ENCODE measurements at places on chromosomes 3 and 15. TPM values are rescaled to one million over a fixed set of nuclear protein-coding genes. Genes with fewer than 3 reads are reported as not detected.
A peak's percentile ranks its signal among the peaks of the same experiment; 100 is the strongest.

GRCh38 chr3:151357463-151357850 is 27.1 kb downstream of the P2RY12 start:
- DNase-seq: no peak

DNA sequence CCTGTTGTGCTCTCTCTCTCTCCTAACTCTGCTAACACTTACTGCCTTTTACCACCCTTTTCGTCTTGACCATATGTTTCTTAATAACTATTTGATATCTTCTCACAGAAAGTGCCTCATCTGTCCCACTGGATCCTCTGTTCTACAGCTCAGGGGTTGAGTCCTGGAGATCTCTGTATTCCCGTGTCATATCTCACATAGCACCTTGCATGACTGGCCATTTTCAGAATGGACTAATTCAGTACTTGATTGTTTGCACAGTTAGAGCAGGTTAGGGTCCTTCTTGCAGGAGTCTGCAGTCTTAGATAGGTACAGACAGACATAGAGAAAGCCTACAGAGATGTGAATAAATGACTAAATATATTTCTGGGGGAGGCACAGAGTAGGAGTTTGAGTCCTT is 20.9 kb downstream of the HACD3 start:
- DNase-seq: no peak

DNA sequence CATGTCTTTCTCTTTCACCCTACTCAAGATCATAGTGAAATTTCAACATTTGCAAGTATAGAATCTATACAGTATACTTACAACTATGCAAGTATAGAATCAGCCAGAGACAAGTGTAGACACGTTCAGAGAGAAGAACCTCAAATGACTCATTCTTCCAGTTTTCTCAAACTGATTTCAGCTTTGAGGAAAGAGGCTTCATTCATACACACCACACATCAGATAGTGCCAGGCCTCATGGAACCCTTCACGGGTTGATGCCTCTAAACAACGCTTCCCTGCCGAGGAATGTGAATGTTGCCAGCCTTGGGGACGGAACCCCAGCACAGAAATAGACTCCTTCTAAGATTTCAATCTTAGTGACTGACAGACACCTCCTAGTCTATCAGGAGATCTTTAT is 135.7 kb downstream of the FOXP1 start:
- no peak for DNase-seq

DNA sequence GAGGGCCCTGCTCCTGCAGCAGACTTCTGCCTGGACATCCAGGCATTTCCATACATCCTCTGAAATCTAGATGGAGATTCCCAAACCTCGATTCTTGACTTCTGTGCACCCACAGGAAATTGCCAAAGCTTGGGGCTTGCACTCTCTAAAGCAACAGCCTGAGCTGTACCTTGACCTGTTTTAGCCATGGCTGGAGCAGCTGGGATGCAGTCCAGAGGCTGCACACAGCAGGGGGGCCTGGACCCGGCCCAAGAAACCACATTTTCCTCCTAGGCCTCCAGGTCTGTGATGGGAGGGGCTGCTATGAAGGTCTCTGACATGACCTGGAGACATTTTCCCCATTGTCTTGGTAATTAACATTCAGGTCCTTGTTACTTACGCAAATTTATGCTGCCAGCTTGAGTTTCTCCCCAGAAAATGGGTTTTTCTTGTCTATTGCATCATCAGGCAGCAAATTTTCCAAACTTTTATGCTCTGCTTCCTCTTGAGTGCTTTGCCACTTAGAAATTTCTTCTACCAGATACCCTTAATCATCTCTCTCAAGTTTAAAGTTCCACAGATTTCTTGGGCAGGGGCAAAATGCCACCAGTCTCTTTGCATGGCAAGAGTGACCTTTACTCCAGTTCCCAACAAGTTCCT is 11.8 kb upstream of the MYO5A start:
- DNase-seq: no peak

DNA sequence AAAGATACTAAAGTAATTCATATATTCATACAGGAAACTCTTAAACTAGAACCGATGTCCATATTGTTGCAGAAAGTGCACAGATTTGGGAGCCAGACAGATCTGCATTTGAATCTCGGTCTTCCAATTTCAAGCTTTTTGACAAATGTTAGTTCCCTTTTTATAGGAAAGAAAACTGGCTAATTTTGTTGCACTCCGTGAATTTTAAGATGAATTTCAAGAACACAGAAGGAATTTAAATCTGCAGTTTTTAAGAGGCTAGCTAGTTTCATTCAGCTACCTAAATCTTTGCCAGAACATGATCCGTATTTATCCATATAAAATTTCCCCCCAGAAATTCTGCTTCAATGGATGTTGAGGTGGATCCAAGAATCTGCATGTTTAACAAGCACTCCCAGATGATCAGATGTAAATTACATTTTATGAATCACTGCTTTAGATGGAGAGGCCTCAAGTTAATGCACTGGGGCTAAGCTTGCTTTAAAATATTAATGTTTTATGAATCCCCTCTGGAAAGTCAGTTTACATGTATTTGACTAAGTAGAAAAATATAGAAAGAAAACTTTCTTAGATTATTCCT is 1296.3 kb upstream of the CADM2 start:
- no peak for DNase-seq

- DNase-seq: no peak
Measured at GRCh38 chr15:84666373-84666772, 8.4 kb upstream of the NMB start.

DNA sequence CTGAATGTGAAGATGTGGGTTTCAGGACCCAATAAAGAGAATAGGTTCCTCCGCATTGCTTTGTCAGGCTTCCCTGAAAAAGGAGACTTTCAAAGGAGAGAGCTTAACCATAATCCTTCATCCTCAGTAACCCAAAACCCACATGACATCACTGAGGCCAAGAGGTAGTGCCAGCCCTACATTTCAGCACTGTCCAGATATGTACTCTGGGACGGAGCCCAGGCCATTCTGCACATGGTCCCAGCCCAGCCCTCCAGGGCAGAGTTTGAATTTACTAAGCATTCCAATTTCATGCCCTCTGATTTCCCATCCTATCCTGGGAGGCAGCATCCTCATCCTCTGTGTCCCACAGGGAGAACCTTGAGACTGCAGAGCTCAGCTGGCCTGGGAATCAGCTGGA is 210.5 kb downstream of the GABRB3 start:
- DNase-seq: no peak

DNA sequence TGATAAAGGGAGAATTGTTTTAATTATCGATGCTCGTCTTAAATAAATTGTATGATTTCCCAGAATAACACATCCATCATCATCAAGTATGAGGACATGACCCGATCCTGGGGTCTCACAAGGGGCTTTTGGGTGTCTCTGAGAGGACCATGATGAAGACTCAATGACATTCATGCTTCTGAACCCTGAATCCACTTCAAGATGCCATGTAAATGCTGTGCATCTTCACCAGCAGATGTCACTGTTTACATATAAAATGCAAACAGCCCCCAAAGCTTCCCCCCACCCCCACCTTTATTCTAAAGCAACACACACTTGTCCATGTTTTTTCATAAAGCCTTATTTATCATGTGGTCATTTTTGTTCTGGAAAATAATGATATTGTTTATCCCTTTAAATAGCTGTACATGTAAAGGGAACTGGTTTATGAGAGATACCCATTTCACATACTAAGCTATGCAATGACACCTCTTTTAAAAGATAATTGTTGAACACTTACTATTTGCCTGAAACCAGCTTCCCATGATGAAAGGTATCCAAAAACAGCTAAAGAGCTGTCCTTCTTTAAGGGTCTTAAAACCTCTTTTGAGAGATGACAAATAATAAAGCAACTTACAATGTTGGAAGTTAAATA is 69.7 kb upstream of the UBE3A start:
- no peak for DNase-seq

- peak; percentile 11 for DNase-seq
Measured at GRCh38 chr3:13822042-13822441, 57.8 kb downstream of the WNT7A start.

GRCh38 chr3:149813367-149814281 is 609 bp downstream of the RNF13 start:
- DNase-seq: peak; percentile 64

- DNase-seq: no peak
Measured at GRCh38 chr3:134194247-134194646, 56.4 kb downstream of the RYK start.

GRCh38 chr15:90262426-90262825 is 3.0 kb upstream of the NGRN start:
- DNase-seq: no peak

DNA sequence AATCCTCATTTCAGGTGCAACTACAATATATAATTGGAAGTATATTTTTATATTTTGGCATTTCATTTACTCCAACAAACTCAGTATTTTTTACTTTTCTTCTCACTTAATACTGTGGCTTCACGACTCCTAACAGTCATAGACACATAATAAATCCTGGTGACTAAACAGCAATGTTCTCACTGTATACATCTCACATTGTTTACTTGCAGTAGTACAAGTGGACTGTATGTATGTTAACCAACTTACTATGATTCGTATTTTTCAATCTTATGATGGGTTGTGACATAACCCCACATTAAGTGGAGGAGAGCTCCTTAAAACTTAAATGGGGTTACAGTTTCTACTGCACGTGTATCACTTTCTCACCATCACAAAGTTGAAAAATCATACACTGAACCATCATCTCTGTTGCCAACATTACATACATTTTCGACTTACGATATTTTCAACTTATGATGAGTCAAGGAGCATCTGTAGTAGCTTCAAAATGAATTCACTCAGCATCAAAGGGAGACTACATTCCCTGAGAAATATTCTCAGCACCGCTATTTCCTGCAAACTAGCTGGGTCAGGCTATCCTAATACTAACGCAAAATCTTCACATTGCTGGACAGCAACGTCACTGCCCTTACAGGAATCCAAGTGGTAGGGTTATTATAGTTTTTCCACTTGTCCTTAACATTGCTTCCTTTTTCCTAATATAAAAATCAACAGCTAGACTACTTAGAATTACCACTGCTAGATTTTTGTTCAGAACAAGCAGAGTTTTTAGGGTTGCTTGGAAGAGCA is 7.3 kb downstream of the ADAM10 start:
- no peak for DNase-seq

DNA sequence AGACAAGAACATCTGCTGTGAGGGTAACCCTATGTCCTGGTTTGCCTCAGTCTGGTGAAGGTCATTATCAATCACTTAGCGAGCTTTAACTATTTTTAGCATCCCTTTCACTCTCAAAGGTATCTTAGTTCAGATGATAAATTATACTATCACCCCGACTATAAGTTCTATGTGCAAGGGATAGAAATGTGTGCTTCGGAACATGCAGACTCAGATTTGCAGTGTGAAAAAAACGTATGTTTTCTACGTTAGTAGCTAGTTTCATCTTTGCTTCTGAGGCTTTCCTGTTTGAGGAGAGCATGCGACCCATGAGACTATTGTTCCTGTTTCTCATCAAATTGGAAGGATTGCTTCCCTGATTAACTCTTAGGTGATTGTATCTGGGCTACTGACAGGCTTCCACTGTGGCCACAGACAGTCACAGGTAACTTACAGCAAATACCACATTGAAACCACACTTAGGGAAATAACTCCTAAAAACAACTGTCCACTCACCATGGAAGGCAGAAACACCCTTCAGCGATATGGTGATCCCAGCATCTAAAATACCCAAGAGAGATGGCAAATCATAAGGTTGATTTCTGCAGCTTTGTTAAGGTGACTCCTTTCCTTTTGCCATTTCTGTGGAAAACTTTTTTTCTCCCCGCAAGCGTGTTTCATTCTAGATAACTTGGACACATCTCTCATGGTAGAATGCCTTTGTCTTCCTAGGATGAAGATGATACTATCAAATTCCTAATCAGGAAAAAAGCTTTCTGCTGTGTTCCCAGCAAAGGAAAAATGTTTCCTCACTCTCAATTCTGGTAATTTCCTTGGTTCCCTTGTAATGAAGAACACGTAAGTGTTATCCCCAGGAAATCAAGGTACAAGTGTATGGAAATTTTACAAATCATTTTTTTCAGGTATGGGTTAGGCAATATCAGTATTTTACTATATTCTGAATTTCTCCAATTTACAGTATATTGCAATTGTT is 5.2 kb downstream of the GCSAM start:
- DNase-seq: no peak

DNA sequence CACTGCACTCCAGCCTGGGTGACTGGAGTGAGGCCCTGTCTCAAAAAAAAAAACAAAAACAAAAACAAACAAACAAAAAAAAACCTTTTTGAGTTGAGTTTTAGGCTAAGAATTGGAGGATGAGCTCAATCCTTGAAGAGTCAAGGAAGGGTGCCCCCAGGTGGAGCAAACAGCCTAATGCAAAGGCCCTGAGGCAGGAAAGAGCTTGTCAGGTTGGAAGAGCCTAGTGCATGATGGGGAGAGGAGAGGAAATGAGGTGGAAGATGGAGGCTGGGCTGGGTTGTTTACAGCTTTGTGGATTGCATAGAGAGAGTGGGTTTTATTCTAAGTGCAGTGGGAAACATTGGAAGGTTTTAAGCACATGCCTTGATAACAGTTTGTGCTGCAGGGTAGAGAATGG is 2.1 kb upstream of the SNX22 start:
- no peak for DNase-seq

- DNase-seq: peak; percentile 83
Measured at GRCh38 chr3:23810343-23811184, 4.8 kb downstream of the UBE2E1 start.

DNA sequence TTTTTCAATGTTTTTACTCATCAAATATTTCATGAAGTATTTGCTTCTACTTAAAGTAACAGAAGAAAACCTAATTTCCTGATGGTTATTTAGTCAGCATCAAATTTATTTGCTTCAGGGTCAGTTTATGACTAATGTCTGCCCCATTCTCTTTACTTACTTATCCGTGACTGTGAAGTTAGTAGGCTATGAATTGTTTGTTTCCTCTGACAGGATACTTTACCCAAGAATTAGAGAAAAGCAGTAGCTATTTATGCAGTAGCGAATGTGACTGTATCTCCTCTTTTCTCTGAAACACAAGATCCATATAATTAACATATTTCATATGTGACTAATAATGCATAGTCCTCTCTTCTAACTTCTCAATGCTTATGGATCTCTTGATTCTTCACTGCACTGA is 329.9 kb upstream of the ROBO1 start:
- DNase-seq: no peak

GRCh38 chr3:46876313-46877300 is 914 bp upstream of the PTH1R start:
- no peak for DNase-seq

GRCh38 chr15:61075741-61076140 is 153.4 kb downstream of the RORA start:
- DNase-seq: no peak

The GABRG3 gene
- not detected for total RNA-seq

The ECT2 gene
- total RNA-seq: 12.2 TPM

The TM4SF1 gene
- total RNA-seq: 188 TPM

The BSN gene
- total RNA-seq: 0.43 TPM

The NTRK3 gene
- total RNA-seq: 2.8 TPM

The ARIH2 gene
- 88.1 TPM for total RNA-seq

The SMCO1 gene
- not detected for total RNA-seq

The RPL4 gene
- 1,699 TPM for total RNA-seq

The DPPA4 gene
- total RNA-seq: not detected

The AMOTL2 gene
- total RNA-seq: 119 TPM

The KLF15 gene
- 44.6 TPM for total RNA-seq

The ACAN gene
- total RNA-seq: 0.06 TPM

The PIGZ gene
- 3.6 TPM for total RNA-seq

The CLDN1 gene
- 14.6 TPM for total RNA-seq

The ATOSA gene
- 42.5 TPM for total RNA-seq

All from upper lobe of right lung (tissue), 1 donor.